Esophagus squamous epithelium (tissue), 5 donors: ENCODE measurements at places on chromosomes 6 and 20.

- DNase-seq: no peak
These were observed 225.5 kb downstream of the BMP2 start for GRCh38 chr20:6993011-6993410.

GRCh38 chr20:25296094-25297093, 48.5 kb downstream of the PYGB start:
- no peak for DNase-seq

GRCh38 chr6:53005663-53006250, 10.7 kb upstream of the GSTA4 start:
- no peak for DNase-seq

DNA sequence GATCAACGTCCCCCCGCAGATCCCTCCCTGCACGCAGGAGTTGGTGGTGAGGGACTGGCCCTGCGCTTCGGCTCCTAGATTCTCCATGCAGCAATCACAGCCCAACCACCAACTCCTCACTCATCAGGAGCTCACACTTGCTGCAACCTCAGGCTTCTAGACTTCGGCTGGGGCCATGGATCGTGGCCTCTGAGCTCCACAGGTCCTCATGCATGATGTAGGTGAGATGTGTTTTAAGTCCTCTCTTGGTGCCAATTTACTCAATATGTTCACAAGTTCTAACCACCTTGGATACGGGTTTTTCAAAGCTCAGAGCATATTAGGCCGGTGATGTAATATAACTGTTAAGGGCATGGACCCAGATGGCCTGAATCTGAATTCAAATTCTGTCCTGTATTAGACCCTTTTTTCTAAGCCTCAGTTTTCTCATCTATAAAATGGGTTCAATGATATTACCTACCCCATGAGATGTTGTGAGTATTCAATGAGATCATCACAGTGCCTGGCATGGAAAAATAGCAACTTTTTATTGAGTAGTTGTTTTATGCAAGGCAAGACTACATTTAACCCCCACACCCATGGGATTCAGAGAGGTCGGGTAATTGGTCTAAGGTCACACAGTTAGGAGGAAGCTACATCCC, 31.0 kb downstream of the SUN5 start:
- no peak for DNase-seq

DNA sequence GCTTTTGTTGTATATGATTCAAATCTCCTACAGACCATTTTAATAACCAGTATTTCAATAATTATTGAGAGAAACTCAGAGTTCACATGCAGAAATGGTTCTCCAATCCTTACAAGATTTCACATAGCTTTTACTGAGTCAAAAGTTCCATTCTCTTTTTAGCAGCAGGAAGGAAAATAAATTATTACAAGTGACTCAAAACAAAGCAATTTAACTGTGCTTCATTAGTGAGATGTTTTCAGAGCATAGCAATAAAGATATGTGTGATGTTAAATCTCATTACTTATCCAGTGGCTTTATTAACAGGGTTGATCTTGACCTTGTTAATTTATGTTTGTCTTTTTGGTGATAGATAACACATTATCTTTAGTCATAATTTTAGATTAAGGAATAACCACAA, 22.0 kb downstream of the KIF13A start:
- DNase-seq: no peak

- no peak for DNase-seq
These were observed 265.0 kb downstream of the ADGRG6 start for GRCh38 chr6:142566628-142567396.
